ENCODE measurements at places on chromosomes 7 and 10.
A peak's percentile ranks its signal among the peaks of the same experiment; 100 is the strongest.

DNA sequence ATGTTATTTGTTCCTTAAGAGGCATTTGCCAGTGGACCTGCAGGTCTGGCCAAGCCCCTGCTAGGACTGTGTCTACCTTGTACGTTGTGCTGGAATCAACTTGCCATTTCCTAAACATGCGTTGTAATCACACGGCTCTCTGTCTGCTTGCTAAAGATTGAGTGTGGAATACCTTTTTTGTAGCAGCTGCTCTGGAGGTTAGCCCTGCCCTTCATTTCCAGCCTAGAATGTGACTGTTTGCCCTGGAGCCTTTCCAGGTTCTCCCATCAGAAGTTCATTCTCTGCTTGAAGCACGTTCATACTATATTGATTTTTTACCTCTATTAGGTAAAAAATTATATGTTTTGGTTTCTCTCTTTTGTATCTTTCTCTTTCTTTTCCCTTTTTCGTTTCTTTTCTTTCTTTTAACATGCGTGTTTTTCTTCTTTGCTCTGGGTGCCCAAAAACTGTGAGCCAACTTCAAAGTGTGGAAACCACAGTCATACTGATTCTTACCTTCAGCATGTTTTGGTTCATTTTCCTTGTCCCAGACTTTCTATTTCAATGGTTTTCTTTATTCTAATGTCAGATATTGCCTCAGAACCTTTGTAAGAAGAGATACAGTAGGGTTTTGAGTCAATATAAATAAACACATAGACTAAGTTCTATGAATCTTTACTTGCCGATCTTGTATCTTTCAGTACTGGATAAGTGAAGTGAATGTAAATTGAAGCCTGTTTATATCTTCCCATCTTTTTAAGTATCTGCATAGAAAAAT, 111.9 kb upstream of the RPA3 start:
- DNase-seq = no peak

DNA sequence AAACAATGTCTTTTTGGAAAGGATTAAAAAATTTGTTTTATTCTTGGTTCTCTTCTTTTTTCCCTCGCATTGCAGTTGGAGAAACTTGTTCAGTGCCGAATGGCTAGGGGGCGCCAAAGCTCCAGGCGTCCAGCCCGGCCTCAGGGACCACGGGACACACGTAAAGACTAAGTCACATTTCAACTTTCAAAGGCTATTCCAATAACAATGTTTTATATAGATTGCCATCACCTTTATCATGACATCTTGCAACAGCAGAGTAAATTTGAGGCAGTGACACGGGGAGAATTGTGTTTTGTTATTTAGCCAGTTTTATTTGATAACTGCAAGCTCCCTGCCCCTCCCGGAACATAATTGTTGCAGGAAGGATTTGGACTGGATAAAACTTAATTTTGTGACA, 2.2 kb upstream of the IGFBP3 start:
- DNase-seq = peak; percentile 75

DNA sequence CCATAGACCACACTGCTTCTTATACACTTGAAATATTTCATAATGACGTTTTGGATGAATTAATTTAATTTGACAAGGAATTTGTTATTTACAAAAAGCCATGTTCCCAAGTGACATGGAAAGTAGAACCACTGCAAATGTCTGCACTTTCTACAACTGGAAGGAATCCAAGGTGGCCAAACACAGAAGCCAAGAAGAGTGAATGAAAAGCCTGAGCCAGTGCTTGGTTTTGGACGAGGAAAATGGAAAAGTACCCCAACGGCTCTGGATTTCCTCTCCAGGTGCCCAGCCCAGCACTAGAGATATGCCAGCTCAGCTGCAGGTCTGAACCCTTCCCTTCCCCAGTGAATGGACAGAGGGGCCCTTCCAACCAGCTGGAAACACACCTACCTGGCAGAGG, 279.4 kb downstream of the TNS3 start:
- no peak for DNase-seq

DNA sequence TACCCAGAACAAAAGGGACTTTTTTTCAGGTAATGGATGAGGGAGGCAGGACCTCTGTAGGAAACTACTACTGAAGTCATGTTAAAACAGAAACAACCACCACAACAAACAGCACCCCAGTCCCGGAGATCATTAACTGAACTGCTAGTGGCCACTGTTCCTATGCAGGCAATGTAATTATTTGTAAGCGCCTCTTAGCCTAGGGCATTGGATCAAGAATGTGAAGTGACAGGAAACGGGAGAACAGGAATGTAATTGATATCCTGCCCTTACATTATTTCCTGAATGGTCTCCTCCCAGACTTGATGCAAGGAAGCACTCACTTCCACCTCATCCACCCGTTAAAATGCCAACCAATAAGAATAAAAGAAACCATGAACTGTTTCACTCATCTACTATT, 16.7 kb upstream of the GAD2 start:
- no peak for DNase-seq

- no peak for DNase-seq
Measured at GRCh38 chr10:79910836-79911235, 38.1 kb downstream of the SFTPD start.

DNA sequence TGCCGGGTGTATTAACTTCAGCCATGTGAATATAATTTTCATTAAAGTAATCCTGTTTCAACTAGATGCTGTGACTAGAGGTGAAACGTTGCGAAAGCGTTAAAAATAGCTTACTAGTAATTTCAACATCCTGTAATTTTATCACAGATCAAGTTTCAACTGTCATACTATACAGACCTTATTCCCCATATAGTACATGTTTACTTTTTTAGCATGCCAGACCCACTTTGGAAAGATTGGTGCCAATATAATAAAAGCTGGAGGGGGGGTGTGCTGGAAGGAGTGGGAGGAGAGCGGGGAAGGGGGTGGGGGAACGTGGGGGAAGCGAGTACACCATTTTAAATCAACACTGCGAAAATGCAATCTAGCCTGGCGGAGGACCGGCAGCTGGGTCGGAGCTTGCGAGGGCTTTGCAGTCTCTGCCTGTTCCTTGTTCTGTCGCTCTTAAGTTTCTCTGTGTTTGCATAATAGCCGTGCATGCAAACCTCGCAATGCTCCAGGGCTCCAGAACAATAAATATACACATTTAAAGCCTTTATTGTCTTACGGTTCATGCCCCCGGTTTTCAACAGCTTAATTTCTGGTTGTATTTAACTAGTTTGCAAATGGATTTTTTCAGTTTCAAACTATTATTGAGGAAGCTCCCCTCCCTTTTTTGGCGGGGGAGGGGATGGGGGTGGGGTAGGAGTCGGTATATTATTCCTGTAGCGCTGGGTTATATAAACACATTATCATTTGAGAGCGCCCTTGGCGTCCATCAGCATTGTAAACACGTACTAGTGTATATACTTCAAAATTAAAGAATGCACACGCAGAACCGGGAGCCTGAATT, 1.3 kb upstream of the ARID5B start:
- peak; percentile 64 for DNase-seq

DNA sequence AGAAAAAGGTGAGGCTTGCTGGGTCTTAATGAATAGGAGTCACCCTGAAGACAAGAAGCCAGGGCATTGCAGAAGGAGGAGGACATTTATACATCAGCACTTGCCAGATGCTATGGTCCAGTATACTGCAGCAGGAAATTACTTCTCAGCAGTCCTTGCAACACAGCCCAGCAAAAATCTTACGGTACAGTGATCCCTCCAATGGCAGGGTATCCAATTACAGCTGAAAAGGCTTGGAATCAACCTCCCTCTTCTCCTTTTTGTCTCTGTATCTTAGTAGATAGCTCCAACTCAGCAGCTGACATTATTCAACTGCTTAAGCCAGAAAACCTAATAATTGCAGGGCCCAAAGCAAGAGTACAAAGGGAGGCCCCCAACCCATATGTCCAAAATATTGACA, 128.3 kb upstream of the COBL start:
- DNase-seq = no peak

DNA sequence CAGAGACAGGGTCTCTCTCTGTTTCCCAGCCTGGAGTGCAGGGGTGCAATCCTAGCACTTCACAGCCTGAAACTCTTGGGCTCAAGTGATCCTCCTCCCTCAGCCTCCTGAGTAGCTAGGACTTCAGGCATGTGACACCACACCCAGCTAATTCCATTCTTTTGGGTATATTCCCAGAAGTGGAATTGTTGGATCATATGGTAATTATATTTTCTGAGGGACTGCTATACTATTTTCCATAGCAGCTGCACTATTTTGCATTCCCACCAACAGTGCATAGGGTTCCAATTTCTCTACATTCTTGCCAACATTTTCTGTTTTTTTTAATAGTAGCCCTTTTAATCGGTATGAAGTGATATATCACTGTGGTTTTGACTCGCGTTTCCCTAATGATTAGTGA, 30.0 kb upstream of the RAB11FIP2 start:
- no peak for DNase-seq

DNA sequence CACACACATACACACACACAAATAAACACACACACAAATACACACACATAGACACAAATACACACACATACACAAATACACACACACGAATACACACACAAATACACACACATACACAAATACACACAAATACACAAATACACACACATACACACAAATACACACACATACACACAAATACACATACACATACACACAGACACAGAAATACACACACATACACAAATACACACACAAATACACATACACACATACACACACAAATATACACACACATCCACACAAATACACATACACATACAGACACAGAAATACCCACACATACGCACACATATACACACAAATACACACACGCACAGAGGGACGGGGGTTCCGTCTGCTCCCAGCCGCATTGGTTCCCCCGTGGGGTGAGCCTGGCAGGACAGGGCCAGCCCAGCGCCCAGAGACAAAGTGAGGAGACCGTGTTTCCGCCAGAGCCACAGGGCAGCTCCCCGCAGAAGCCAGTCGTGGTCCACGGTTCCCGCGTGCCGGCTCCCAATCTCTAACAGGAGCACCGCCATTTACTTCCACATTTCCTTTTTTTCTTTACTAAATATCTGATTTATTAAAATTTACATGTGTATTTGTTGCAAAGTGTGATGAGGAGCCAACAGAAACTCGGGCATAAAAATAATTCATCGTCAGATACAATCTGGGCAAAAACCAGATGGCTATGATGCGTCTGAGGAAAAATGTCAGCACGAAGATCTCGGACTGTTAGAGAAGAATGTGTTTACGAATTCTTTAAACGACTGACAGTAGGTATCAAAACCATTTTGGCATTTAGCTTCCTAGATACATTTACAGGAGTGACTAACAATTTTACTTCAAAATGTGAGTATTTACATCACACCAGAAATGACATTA, 3.1 kb upstream of the KNDC1 start:
- no peak for DNase-seq

GRCh38 chr7:93737953-93738352, 152.6 kb downstream of the TFPI2 start:
- DNase-seq = no peak

- DNase-seq = no peak
Measured at GRCh38 chr10:116469437-116469836, 41.8 kb downstream of the PNLIPRP3 start.

DNA sequence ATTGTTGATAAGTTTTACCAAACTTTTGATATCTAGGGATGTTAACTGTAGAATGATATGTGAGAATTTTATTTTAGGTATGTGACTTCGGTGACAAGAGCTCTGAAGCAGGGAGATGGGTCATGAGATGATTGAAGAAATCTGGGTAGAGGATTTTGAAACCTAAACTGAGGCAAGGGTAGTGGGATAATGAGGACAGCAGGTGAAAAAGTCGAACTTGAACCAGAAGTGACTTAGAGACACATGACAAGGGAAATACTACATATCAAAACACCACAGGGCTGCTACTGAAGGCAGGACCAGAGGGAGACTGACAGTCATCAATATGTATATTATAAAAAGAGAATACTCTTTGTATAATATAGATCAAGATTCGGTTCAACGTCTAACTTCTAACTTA, 113.2 kb downstream of the WDFY4 start:
- DNase-seq = no peak

- DNase-seq = no peak
Measured at GRCh38 chr10:85787881-85788280, 578.7 kb downstream of the GRID1 start.

GRCh38 chr10:16752099-16752498, 65.1 kb downstream of the RSU1 start:
- DNase-seq = no peak

DNA sequence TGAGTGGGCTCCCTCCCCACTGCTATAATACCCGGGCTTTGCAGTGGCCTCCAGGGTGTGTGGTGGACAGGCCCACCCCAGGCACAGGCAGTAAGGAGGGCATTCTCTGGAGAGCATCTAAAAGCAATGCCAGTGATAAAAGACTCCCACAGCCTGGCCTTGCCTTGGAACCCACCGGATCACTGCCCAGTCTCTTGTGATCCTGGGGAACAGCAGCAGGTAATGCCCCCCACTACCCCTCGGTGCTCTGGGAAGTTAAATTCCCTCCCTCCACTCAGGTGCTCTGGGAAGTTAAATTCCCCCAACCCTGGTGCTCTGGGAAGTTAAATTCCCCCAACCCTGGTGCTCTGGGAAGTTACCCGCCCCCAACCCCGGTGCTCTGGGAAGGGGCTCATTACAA, 565.2 kb downstream of the TCERG1L start:
- DNase-seq = no peak

DNA sequence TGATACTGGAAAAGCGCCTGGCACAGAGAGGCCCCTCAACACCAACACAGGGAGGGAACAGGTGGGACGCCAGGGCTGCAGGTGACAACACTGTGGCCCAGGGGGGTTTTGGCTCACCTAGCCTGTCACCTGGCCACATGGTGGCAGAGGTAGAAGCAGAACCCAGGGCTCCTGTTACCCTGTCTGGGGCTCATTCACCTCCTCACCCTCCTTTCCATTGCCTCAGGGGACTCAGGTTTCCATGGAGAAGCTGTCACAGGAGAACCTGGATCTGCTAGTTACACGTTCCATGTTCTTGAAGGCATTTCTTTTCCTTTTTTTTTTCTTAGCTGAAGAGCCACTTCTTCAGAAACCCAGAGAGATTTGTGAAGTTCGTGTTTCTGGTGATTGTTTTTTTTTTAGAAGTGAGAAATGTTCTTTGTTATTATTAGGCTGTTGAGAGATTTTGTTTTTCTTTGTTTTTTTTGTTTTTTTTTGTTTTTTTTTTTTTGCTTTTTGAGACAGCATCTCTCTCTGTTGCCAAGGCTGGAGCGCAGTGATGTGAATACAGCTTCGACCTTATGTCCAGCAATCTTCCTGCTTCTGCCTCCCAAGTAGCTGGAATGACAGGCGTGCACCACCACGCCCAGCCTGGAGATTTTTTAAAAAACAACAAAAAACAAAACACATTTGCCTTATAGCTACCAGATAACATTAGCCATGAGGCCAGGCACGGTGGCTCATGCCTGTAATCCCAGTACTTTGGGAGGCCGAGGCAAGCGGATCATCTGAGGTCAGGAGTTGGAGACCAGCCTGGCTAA, 16.0 kb downstream of the DENND2A start:
- no peak for DNase-seq

- no peak for DNase-seq
Measured at GRCh38 chr7:14800664-14801063, 101.9 kb downstream of the DGKB start.
